ENCODE measurements at places on chromosomes 3 and 15.

DNA sequence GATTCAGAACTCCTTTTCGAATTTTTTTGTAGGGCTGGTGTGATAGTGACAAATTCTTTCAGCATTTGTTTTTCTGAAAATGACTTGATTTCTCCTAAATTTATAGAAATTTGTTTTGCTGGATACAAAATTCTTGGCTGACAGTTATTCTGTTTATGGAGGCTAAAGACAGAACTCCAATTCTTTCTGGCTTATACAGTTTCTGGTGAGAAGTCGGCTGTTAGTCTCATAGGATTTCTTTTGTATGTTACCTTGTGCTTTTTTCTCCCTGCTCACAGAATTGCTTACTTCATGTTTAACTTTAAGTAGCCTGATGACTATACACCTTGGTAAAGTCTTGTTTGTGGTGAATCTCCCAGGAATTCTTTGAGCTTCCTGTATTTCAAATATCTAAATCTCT is 1264.6 kb downstream of the NSUN3 start:
- no peak for DNase-seq

DNA sequence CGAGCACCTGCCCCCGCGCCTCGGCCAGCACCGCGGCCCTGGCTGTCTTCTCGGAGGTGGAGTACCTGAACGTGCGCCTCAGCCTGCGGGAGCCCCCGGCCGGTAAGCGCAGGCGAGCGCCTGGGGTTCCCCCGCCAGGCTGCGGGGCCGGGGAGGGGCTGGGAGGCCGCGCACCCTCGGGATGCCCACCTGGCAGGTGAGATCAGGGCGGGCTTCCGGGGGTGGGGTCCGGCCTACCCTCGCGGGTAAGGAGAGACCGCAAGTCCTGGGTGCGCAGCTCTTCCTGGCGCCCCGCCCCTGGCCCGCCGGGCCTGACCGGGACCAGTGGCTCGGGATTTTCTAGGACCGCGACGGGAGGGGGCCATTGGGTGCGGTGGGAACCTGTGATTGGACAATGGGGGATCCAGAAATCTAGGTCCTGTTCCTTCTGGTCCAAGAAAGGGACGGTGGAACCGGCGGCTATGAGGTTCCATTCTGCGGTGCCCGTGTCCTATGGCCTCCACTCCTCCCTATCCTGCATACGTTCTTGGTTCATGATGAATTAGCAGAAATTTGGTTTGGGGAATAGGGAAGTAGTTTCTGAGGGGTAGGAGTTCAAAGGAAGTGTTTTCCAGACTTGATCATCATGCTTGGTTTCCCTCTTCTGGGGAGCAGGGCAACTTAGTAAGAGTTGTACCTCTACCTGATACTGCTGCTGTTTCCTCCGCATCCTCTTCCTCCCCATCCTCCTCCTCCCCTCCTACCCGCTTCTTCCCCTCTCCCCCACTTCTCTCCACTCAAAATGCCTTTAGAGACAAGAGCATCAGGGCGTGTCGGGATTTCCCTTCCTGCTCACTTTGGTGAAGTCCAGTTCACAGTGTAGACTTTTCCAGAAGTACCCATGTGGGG is 808 bp downstream of the ARRDC4 start:
- DNase-seq, result peak; percentile 21

DNA sequence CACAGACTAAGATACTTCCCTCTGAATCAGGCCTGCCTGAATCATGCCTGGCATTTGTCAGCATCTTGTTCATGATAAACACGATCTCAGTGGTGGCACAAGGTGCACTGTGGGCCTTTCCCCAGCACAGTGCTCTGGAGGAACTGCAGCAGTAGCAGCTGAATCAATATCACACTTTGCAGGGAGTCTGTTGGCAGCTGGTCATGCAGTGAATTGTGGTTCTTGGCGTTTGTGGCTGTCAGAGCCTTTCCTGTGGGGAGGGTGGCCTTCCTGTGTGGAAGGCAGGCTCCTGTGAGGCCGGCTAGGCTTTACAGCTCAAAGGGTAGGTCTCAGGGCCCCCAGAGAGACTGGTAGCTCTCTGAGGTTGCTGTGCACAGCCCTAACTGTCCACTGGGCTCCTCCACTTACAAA is 54.4 kb upstream of the TLE3 start:
- peak; percentile 46 for DNase-seq

- no peak for DNase-seq
These were observed 90.3 kb upstream of the FAM174B start for GRCh38 chr15:92745845-92746271.

GRCh38 chr3:133832802-133833144 is 27.2 kb downstream of the SRPRB start:
- DNase-seq, result no peak

- DNase-seq, result no peak
These were observed 68.9 kb upstream of the TNFSF10 start for GRCh38 chr3:172591876-172592771.

- no peak for DNase-seq
These were observed 161.8 kb downstream of the LEKR1 start for GRCh38 chr3:156987946-156988345.

GRCh38 chr15:26870346-26870745 is 3.5 kb downstream of the GABRA5 start:
- no peak for DNase-seq

GRCh38 chr3:104992676-104993075 is 374.0 kb upstream of the ALCAM start:
- DNase-seq, result no peak

DNA sequence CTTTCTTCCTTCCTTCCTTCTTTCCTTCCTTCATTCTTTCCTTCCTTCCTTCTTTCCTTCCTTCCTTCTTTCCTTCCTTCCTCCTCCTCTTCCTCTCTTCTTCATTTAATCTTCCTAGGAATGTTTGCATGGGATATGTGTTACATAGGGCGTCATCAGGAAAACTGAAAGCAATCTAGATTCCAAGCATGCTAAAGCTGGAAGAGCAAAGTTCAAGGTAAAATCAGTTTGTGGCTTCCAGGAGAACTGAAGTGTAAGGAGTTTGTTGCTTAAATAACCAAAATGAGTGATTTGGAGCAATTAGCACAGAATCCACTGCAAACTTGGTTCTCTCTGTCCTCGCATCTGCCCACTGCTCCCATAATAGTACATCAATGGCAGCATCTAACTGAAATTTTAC is 716.2 kb downstream of the GBE1 start:
- DNase-seq, result no peak

DNA sequence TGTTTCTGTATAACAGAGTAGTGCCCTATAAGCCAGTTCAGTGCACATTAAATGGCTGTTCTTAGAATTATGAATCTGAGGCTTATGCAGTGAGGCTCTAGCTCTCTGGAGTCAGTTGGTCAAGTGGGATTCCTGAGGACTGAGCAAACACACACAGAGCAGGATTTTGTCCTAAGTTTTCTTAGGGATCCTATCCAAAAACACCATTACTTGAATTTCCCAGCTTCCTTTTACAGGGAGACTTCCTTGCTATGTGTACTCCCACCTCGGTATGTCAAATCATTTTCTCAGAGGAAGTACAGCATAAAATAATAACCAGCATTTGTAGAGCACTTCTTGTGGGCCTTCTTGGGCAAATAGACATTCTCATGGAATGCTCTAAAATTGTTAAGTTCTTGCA is 63.1 kb upstream of the GOLGA6B start:
- DNase-seq, result peak; percentile 89

DNA sequence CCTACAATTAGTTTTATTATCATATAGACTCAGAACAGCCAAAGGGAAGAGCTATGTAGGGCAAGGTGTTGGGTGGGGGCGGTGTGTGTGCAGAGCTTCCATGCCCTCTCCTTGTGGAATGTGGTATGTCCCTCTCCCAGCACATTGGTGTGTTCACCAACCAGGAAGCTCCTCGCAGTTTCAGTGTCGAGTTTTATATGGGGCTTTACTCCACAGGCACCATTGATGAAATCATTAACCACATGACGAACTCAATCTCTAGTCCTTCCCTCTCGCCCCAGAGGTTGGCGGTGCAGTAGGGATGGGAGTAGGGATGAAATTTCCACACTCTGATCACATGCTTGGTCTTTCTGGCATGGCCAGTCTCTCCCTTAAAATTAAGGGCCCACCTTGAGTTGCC is 13.6 kb upstream of the SRP14 start:
- no peak for DNase-seq

GRCh38 chr15:67063689-67064606 is 1.5 kb upstream of the SMAD3 start:
- DNase-seq, result peak; percentile 83

- no peak for DNase-seq
These were observed 34.2 kb upstream of the PRR23E start for GRCh38 chr3:127158614-127159229.

GRCh38 chr3:63993653-63994079 is 29.6 kb downstream of the PSMD6 start:
- peak; percentile 79 for DNase-seq

DNA sequence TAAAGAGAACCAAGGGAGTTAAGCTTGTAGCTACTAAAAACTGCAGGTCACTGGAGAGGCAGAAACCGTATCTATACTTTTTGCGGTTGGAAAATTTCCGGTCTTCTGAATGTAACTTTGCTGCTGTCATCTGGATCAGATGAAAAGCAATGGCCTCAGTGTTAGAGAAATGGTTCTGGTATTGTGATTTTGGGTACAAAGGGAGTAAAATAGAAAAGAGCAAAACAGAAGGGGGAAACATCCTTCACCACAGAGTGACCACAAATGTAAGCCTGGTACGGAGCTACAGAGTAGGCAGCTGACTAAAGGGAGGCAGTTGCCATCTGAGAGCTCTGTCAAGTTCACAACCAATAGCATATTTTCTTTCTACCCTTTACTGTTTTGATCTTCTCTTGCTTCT is 5.6 kb downstream of the CD96 start:
- DNase-seq, result no peak

GRCh38 chr3:148932972-148933371 is 58.4 kb upstream of the GYG1 start:
- DNase-seq, result no peak
